ENCODE measurements at places on chromosomes 16 and 17.

GRCh38 chr17:78170692-78171590 is 2.6 kb downstream of the SYNGR2 start:
- no peak for DNase-seq

DNA sequence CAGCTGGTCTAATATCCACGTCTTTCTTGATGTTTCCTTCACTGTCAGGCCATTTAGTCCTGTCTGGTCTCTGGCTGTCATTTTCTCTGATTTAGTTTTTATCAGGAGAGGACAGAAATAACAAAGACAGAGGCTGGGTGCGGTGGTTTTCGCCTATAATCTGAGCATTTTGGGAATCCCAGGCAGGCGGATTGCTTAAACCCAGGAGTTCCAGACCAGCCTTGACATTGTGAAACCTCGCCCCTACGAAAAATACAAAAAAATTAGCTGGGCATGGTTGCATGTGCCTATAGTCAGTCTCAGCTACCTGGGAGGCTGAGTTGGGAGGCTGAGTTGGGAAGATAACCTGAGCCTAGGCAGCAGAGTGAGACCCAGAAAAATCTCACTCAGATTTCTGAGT is 7.1 kb downstream of the SRCAP start:
- DNase-seq: no peak

DNA sequence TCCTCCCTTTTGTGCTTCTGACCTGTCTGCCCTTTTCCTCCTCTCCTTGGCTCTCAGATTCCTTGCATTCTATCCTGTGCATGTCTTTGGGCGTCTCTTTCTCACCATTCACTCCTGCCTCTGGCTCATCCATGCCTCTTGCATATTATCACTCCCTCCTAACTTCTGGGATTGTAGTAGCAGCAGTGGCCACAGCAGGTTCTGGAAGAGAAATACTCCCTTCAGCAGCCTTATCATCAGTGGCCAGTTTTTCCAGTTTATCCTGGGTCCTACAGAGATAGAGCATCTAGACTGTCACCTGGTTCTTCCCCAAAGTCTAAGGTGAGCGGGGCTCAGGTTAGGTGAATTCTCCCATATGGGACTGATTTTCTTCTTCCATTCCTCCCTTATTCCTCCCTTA is 354.0 kb upstream of the CCL2 start:
- DNase-seq: no peak

DNA sequence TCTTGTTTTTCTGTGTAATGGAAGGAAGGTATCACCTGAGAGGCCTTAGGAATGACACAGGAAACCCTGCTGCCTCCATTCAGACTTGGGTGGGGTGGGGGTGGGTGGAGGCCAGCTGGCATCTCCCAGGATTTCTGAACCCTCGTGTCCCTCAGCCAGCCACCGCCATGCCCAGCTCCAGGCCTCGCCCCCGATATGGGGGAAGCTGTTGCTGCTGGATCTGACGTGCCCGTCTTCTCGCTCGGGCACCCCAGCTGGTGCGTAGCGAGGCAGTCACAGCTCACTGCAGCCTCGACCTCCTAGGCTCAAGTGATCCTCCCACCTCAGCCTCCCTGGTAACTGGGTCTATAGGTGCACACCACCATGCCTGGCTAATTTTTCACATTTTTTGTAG is 220.0 kb upstream of the CHMP6 start:
- DNase-seq: no peak

GRCh38 chr17:3980381-3981014 is 16.3 kb upstream of the ATP2A3 start:
- no peak for DNase-seq

DNA sequence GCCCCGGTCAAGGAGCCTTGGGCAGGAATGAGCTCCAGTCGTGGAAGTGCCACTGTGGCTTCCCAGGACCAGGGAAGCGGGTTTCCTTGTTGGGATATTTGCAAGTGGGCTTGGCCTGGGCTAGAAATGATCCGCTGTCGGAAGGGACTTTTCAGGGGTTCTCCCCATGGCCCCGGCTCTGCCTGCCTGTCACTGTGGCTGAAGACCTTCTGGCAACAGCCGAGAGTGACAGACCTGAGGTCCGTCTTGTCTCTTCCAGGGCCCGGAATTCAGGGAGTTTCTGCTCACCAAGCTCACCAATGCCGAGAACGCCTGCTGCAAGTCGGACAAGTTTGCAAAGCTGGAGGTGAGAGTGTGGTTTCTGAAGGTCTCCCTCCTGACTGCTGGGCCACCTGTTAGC is 57.7 kb downstream of the OR1D5 start:
- no peak for DNase-seq

GRCh38 chr16:26963109-26963508 is 103.6 kb upstream of the C16orf82 start:
- DNase-seq: no peak

- DNase-seq: no peak
These were observed 4.0 kb downstream of the RUSF1 start for GRCh38 chr16:31504159-31504558.
